ENCODE measurements at places on chromosomes 16 and 17.

- peak; percentile 51 for DNase-seq
Observed at GRCh38 chr16:61791464-61791863, 244.8 kb downstream of the CDH8 start.

DNA sequence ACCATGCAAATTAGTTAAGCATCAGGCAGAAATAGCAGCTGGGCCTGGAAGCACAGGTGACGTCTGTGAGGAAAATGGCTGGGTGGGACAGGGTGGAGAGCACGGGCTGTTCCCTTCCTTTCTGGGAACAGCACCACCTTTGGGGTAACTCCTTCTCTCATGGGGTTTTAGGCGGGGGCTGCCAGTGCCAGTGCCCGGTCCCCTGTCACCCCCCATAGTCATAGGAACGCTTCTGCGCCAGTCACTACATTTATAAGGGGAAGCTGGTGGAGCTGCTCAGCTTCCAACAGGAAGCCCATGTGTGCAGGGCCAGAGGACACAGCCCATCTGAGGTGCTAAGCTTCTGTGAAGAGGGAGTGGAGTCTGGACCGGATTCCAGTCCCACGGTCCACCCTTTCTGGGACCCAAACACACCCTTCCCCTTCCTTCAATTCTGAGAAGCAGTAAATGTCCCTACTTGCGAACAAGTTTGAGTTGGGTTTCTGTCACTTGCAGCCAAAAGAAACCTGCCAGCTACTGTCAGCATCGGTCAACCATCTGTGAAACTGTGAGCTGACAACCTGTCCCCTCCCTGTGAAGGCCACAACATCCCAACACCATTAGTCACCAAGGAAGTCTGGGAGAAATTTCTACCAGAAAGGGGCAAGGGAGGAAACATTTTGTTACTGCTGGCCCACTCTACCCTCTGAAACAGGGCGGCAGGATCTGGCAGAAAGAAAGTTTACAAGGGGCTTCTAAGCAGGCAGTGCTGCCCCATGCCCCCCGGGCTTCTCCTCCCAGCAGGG lies 86.0 kb upstream of the AMZ2 start:
- no peak for DNase-seq

GRCh38 chr16:80836846-80837245 lies 32.4 kb upstream of the CDYL2 start:
- no peak for DNase-seq

- no peak for DNase-seq
Observed at GRCh38 chr16:84833542-84834402, 14.0 kb downstream of the CRISPLD2 start.

- peak; percentile 23 for DNase-seq
Observed at GRCh38 chr17:1562176-1562643, 382 bp downstream of the PITPNA start.

GRCh38 chr17:37518826-37519225 lies 29.1 kb downstream of the DUSP14 start:
- DNase-seq: no peak

DNA sequence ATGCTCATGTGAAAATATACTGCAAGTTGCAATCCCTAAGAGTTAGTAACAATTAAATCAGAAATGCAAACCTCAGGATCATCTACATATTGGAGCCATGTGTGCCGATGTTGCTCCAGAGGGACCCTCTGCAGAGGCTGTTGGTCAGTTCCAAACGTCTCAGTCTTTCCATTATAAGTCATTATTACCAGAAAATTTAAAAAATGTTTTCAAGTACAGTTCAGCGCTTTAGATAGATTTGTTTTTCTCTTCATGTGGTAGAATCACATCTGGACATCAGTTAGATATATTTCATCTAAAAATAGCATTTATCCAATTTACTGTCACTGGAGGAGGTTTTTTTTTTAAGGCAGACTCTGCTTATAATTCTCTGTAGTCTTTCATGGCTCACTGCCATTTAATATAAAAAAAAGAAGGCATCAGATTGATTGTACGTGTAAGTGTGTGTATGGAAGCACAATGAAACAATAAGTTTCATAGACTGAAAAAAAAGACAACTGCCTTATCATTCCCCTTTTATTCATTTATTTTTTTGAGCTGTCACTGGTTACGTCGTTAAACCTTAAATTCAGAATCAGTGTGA lies 46.1 kb upstream of the MARCHF10 start:
- no peak for DNase-seq

GRCh38 chr16:85174871-85175723 lies 62.8 kb upstream of the CIBAR2 start:
- DNase-seq: no peak

DNA sequence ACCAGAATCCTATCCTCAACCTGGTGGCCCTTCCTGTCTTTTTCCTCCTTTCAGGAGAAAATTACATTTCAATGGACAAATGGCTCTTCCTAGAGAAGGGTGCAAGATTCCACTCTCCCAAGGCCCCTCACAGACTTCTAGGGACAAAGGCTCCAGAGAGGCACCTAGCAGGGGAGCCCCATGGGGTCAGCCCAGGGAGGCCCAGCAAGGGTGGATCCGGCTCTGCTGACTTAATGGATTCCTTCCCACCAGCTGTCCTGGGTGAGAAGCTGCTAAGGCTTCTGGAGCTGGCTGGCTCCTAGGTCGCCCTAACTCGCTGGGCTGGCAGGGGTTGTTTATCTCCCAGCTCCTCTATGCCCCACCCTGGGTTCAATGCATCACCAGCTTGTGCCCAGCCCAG lies 152.4 kb downstream of the ZNF423 start:
- DNase-seq: no peak

Data from astrocyte (in vitro differentiated cells and primary cell).